ENCODE measurements at places on chromosomes 3 and 15.

GRCh38 chr3:39146611-39147591 is 6.5 kb downstream of the CSRNP1 start:
- no peak for DNase-seq

GRCh38 chr15:66229790-66230465 is 23.6 kb downstream of the MEGF11 start:
- no peak for DNase-seq

DNA sequence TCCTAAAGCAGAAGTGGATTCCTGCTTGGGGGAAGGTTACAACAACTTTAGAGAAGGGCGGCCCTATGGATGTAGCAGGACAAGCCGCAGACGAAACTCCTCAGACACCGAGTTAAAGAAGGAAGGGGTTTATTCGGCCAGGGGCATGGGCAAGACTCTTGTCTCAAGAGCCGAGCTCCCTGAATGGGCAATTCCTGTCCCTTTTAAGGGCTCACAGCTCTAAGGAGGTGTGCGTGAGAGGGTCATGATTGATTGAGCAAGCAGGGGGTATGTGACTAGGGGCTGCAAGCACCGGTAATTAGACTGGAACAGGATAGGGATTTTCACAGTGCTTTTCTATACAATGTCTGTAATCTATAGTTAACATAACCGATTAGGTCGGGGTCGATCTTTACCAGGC is 879 bp upstream of the PDHB start:
- DNase-seq: no peak

DNA sequence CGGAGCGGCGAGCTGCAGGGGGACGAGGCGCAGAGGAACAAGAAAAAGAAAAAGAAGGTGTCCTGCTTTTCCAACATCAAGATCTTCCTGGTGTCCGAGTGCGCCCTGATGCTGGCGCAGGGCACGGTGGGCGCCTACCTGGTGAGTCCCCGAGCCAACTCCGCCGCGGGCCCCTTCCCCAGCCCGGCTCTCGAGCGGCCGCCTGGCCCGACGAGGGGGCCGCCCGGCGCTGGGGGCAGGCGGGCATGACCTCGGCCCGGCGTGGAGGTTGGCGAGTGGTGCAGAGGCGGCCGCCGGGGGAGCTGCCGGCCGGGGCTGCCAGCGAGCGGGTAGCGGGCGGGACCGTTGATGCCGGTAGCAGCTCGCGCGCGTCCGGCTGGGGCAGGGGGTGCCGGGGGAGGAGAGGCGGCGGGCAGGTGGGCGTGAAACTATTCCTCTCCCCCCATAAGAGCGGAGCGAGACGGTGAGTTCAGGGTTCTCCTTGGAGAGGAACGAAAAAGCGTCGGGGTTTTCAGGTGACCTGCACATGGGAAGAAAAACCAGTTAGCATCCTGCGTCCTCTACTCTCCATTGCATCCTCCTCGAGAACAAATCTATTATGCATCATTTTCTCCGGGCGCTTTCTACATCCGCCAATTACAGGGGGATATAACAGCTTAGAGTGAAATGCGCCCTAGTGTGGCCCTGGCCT is 585 bp downstream of the SLCO3A1 start:
- peak; percentile 35 for DNase-seq

GRCh38 chr15:90610190-90610589 is 80.5 kb downstream of the CRTC3 start:
- DNase-seq: no peak

DNA sequence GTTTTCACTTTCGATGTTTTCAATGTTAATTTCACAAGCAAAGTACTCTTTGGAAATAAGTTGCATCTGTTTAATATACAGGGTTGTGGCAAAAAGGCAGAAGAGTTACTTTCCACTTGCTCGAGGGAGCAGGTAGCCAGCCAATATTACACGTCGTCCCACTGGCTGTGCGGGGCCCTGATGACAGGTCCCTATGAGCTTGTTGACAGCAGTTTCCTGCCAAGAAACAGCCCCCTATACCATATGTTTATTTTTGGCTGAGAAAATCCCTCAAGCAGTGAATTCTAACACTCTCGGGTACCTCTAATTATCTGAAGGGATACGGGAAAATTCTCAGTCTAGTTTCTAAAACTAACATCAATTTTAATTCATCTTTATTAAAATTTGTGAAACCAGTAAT is 116.8 kb upstream of the SGO1 start:
- DNase-seq: no peak

GRCh38 chr3:58792921-58793451 is 126.4 kb upstream of the FAM3D start:
- DNase-seq: no peak

DNA sequence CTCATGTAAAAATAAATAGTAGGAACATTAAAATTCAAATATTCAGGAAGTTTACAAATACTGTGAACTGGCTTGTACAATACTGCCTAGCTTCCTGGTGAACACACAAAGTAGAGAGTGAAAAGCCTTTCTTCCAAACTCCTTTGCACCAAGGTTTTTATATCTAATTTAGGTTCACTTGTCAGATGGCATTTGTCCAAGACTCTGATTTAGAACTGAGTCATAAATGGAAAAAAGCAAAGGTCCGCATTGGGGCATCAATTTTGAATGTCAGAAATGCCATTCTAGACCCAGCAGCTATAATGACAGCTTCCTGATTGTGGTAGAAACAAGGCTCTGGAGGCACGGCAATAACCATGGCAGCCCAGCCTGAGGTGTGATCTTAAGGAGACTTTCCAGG is 160.7 kb downstream of the PDE8A start:
- DNase-seq: no peak

- DNase-seq: no peak
Observed at GRCh38 chr3:113638910-113639309, 57.5 kb downstream of the USF3 start.

- no peak for DNase-seq
Observed at GRCh38 chr15:58517682-58518525, 86.1 kb downstream of the LIPC start.

DNA sequence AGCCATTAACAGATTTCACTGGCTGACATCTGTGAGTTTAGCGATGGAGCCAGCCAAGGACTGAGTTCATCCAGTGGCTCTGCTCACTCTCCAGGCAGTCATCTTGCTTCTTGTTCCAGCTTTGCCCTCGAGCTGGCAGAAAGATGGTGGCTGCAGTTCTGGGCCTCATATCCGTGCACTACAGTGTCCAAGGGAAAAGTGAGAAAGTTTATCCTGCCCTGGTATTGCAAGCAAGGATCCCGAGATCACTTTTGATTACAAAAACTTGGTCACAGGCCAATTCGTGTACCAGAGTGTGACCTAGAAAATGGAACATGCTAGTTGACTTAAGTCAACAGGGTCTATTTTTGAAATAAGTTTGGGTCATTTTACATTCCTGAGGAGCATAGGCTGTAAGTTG is 288.0 kb upstream of the CHRM5 start:
- no peak for DNase-seq

DNA sequence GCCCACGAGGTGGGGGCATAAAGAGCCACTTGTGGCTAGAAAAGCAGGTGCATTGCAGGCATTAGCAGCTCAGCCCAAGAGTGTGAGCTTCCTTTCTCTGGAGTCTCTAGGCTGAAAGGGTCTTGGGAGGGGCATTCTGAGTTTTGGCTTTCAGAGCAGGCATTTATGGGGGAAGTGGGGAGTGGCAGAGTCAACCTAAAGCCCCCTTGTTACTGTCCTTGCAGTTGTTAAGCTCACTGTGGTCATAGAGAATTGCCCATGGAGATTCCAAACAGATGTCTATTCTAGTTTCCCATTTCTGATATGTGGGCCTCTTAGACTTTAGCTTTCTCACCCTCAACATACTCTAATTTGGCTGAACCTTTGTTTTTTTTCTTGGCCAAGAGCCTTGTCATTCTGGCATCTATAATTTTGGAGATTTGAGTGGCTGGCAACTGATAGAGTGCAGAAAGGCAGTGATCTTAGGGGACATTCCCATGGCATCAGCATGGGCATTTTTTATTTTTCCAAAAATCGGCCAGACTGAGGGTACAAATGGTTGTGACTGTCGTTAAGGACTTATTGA is 217.9 kb downstream of the THSD4 start:
- no peak for DNase-seq

GRCh38 chr15:78120523-78120922 is 10.7 kb downstream of the CIB2 start:
- DNase-seq: peak; percentile 77

GRCh38 chr3:195197765-195198425 is 73.1 kb downstream of the XXYLT1 start:
- no peak for DNase-seq

DNA sequence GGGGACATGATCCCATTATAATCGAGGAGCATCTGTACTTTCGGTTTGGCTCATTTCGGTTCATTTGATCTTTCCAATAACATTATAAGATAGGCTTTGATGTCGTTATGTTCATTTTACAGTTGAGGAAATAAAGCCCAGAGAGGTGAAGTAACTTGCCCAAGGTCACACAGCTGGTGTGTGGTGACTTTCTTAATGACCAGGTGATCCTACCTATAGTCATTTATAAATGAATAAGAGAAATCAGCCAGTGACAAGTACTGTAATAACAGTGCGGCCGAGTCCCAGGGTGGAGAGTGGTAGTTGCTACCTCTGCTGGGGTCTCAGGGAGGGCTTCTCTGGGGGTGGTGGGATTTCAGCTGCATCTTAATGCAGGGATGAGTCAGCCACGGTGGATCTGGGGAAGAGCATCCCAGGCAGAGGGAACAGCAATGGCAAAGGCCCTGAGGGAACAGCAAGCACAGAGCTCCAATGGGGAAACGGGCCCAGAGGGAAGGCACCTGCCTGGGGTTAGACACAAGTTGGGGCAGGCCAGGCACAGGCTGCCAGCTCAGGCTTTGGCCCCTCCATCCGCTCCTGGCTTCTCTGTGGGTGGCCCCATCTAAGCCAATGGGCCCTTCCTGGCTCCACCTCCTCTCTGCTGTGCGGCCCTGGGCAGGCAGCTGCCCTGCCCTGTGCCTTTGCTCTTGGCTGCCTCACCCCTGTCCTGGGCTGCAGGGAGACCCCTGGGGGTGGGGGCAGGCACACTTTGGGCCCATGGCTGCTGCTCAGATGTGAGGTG is 1.1 kb upstream of the FBLN2 start:
- no peak for DNase-seq

- DNase-seq: no peak
Observed at GRCh38 chr3:6844723-6845122, 16.2 kb upstream of the GRM7 start.

GRCh38 chr15:90934256-90934948 is 683 bp upstream of the UNC45A start:
- peak; percentile 83 for DNase-seq

- no peak for DNase-seq
Observed at GRCh38 chr15:89822611-89822950, 7.9 kb upstream of the ANPEP start.

DNA sequence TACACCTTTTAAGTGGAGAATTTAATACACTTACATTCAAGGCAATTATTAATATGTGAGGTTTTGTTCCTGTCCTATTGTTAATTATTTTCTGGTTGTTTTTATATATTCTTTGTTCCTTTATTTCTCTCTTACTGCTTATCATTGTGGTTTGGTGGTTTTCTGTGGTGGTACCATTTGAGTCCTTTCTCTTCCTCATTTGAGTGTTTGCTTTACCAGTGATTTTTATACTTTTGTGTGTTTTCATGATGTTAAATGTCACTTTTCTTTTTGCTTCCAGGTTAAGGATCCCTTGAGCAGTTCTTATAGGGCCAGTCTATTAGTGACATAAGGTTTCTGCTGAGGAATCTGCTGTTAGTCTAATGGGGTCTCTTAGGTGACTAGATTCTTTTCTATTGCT is 116.5 kb downstream of the LRRK1 start:
- DNase-seq: no peak

- DNase-seq: no peak
Observed at GRCh38 chr15:98138910-98139309, 178.4 kb downstream of the ARRDC4 start.

GRCh38 chr3:132720228-132720627 is 2.0 kb downstream of the NPHP3 start:
- no peak for DNase-seq

DNA sequence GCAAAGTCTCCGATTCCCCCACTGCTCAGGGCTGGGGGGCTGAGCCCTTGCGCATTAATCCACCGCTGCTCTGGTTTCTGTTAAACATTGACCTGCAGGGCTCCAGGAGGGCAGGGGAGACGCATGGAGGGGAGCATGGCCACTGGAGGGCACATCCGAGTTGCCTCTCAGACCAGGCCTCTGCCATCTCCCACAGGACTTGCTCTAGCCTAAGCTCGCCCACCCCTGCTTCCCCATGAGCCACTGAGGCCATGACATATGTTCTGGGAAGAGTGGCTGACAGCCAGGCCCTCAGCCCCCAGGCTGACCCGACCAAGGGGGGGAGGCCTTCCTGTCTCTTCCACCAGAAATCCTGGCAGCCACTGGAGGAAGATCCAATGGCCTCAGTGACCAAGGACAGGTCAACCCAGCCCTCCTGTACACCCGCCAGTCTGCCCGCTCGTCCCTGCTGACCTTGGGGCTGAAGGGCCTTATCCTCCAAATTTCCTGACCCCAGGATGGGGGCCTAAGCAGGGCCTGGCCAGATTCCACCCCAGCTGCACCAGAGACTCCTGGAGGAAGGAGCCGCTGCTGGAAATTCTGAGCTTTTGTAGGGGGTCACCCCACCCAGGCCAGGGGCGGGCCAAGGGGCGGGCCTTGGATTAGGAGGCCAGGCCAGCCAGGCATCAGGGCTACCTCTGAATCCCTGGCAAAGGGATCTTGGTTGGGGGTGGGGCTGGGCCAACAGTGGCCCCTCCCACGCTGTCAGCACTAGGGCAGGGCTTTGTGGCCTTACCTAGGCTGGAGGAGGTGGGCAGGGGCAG is at the start of gene HYAL1:
Gene HYAL1, minus strand, starts transcription at position 562 of the 803 bp plus-strand sequence. CDS start 618 bp downstream, outside the sequence.
- DNase-seq: no peak

DNA sequence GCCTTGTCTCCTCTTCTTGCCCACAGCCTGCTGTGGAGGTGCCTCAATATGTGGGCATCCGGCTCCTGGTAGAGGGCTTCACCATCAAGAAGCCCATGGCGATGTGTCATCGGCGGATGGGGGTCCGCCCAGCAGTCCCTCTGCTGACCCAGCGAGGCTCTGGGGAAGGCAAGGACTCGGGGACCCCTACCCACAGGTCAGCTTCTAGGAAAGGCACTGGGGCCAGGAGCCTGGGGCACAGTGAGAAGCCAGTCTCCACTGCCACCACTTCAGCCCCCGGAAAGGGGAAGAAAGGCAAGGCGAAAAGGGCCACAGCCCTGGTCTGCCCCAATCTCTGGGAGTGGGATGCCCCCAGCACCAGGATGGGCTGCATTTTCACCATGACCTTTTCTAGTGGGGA is 10.7 kb downstream of the RPUSD3 start:
- DNase-seq: no peak

- DNase-seq: no peak
Observed at GRCh38 chr3:17500618-17501017, 241.8 kb downstream of the TBC1D5 start.

DNA sequence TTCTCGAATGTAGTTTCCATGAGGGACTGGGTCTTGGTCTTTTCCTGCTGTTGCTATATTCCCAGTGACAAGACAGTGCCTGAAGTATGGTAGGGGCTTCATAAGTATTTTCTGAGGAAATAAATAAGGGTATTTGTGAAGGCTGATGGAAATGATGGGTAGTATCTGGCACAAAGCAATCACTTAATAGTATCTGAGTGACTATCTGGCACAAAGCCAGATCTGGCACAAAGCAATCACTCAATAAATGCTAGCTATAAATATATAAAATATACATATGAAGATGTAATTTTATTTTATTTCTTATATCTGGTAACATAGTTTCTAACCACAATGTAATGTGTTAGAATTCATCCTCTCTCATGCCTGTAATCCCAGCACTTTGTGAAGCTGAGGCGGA is 20.7 kb upstream of the PROK2 start:
- no peak for DNase-seq

GRCh38 chr3:132787616-132788300 is 65.5 kb upstream of the NPHP3 start:
- no peak for DNase-seq

Data from NCI-H2171 (cell line).